ENCODE measurements at places on chromosomes 13 and 19. TPM values are rescaled to one million over a fixed set of nuclear protein-coding genes. Genes with fewer than 3 reads are reported as not detected.

The VSTM2B gene
- total RNA-seq = not detected

The DAND5 gene
- not detected for total RNA-seq

The GRIN2D gene
- total RNA-seq = under 0.01 TPM

The PCSK4 gene
- 1.2 TPM for total RNA-seq

The SIGLEC8 gene
- not detected for total RNA-seq
